ENCODE measurements at places on chromosomes 16 and 17.

GRCh38 chr16:28923652-28924398, 1.2 kb downstream of the RABEP2 start:
- DNase-seq: no peak

GRCh38 chr16:81261049-81261648, 22.7 kb downstream of the BCO1 start:
- DNase-seq: no peak

DNA sequence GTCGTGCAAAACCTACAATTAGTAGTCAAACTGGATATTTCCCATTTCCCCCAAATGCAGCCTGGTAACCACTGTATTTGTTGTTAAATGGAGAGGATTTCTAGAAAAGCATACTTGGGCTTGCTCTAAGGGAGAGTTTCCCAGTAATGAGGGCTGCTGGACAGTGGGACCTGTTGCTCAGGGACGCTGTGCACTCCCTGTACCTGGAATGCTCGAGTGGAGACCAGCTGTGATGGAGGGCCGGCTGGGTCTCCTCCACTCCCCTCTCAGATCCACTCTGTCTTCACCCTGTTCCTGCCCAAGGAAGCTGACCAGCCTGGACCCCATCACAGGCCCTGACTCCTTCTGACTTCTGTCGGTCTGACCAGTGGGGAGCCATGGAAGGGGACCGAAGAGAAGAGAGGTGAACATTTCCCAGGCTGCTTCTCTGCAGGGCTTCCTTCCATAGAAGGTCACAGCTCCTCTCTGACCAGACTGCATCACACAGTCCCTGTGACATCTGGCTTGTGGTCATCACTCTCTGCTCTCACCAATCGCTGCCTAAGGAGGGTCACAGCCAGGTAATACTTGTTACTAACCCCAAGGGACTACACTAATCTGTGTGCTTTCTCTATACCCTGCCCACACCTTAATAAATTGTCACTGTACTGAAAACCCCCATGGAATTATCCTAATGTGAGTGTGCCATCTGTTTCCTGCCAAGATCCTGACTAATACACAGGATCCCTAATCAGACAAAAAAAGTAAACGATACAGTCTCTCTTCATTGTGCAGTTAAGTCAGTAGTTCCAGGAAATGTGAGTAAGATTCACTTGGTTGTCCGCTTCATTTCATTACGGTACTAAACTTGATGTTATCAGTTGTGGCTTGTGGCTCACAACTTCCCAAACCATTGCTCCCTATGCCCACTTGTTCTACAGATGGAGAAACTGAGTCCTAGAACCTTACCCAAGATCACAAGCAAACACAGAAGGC, 102.4 kb downstream of the CCT6B start:
- DNase-seq: no peak

DNA sequence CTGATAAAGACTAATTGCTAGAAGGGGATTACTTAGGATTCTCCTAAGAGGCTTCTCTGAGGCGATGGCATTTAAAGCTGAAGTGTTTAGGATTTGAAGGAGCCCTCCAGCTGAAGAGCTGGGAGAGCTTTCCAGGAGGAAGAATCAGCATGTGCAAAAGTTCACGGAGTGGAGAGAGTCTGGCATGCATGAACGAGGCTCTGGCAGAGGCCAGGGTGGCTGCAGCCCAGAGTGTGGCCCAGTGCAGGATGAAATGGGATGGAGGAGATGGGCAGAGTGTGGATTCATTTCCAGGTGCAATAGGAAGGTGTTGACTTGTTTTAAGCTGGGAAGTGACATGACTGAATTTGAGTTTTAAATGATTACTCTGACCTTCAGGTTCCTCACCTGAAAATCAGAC, 249.0 kb upstream of the CCL2 start:
- no peak for DNase-seq

- DNase-seq: no peak
Observed at GRCh38 chr17:61299517-61300513, 99.8 kb upstream of the TBX2 start.

- DNase-seq: no peak
Observed at GRCh38 chr16:75256059-75256571, 4.7 kb upstream of the BCAR1 start.

- peak; percentile 77 for DNase-seq
Observed at GRCh38 chr16:89383095-89384003, 107.0 kb downstream of the ANKRD11 start.

- DNase-seq: no peak
Observed at GRCh38 chr17:260031-260791, 78.8 kb upstream of the DOC2B start.

GRCh38 chr16:10852948-10853347, 24.1 kb upstream of the CIITA start:
- no peak for DNase-seq

DNA sequence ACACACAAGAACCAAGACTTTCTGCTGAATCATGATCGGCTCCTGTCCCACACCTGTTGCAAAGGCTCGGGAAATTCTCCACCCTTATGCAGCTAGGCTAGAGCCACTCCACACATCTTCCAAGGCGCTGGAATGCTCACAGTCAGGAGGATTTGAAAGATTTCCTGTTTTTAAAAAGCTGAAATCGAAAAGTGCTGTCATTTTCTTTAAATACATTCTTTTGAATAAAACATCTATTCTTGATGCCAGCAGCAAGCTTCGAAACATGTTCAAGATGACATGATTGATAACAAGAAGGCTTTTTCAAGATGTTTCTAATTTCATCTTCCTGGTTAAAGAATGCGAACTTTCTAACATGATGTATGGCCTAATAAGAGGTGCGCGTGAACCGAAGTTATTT, 219.7 kb upstream of the CDH5 start:
- no peak for DNase-seq

DNA sequence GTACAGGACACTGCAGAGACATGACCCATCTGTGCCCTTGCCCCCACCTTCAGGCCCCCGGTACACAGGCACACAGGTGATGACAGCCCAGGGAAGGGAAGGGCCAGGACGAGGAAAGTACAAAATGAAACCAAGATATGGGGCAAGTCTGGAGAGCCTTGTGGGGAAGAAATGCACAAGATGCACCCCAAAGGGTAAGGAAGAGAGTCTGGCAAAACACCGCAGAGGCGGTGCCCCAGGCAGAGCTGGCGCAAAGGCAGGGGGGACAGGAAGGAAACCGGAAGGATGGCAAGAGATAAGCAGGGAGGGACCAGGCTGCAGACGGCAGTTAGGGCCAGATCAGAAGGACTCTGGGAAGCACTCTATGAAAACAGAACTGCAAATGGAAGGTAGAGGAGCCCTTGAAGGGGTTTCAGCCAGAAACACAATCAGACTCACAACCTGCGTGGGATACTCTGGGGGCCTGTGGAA, 81.4 kb downstream of the SLC39A11 start:
- no peak for DNase-seq

GRCh38 chr16:65684230-65684629, 562.4 kb upstream of the CDH11 start:
- no peak for DNase-seq

DNA sequence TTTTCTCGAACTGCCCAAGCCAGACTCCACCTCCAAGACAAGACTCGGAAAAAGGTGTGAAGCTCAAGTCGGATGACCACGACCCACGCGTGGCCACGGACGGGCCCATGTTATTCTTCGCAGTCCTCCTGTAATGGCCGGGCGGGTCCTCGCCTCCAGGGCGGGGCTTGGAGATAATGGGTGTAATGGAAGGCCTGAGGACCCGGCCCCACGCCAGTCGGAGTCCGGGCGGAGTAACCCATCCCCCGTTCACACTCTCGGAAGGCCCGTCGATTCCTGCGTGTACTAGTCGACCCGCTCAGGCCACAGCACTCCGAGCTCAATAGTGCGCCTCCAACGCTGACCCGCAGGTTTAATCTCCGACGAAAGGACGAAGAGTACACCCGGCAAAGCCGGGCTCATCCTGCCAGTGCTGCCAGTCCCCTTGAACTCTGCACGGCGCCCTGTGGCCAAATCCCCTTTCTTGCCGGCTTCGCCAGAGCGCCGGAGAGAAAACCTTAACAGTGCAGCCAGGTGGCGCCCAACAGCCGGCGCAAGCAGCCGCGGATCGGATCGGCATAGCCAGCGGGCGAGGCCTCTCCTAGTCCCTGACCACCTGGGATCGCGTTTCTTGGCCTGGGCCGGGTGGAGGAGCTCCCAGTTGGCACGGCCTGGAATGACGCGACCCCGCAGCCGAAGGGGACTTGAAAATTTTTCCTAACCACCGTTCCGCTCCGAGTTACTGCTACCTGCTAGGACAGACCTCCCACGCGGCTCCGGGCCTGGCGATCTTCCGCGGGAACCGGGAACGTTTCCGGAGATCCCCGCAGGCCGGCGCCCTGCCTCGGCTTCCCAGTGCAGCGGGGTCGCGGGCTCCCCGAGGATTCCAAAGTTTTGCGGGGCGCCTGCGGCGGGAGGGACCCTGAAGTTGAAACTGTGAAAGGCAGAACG, 762.0 kb downstream of the KCNJ18 start:
- no peak for DNase-seq

DNA sequence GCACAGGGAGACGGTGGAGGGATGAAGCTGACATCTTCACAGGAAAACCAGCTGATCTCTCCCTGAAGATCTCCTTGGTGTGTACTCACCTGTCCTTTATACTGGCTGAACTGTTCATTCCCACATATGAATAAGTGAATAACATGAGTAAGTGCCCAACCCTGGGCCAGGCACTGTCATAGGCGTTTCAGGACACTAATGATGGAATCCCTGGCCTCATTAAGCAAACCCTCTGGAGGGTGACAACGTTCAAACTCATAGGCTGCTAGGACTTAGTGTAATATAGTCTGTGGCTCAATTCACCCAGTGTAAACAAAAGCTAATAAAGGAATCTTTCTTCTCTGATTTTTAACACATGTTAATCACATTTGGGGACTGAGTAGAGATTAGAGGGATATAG, 24.5 kb downstream of the GAS7 start:
- DNase-seq: no peak

GRCh38 chr16:75181630-75182029, 25.3 kb downstream of the CTRB2 start:
- DNase-seq: no peak

GRCh38 chr17:37137070-37137610, 188.4 kb downstream of the AATF start:
- no peak for DNase-seq

- DNase-seq: no peak
Observed at GRCh38 chr17:4250887-4251286, 12.9 kb downstream of the ANKFY1 start.

DNA sequence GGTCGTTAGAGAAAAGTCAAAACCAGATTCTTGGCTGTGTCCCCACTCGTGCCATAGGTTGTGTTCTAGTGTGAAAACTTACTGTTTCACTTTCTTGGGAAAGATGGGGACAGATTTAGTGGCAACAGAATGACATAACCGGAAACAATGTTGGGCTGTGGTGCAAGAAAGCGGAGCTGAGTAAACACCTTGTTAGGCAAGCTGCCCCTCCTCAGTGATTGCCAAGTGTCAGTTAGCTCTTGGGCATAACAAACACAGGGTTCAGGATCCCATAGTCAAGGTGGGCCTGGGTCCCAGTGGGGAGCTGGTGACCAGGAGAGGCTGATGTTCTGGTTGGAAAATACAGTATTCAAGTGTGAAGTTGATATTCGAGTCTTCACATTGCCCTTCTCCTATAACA, 15.4 kb downstream of the UBN1 start:
- peak; percentile 13 for DNase-seq

- no peak for DNase-seq
Observed at GRCh38 chr17:77735566-77736198, 222.8 kb upstream of the TNRC6C start.

DNA sequence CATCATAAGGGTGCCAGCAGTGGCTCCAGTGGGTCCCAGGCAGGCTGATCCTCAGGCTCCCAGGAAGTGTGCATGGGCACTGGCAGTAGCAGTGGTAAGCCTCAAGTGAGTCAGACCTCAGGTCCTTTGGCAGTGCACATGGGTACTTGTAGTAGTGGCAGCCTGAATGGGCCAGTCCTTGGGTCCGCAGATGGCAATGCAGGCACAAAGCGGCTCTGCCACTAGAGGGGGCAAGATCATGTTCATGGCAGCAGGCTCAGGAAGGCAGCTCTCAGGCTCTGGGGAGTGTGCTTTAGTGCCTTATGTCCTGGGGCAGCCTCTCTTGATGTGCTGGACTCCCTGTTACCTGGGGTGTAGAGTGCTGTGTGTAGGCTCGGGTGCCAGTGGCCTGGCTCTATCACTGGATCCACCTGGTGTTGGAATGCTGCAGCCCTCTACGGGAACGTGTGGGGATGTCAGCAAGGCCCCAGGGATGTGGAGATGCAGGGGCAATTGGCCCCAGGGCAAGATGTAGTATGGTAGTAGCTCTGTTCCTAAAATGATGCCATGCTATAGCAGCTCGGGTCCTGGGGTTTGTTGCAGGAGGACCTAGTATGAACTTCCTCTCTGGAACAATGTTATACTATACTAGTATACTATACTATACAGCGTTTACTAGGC, 11.0 kb downstream of the ACSM3 start:
- DNase-seq: peak; percentile 57

- no peak for DNase-seq
Observed at GRCh38 chr17:48990882-48991357, 6.3 kb upstream of the IGF2BP1 start.

DNA sequence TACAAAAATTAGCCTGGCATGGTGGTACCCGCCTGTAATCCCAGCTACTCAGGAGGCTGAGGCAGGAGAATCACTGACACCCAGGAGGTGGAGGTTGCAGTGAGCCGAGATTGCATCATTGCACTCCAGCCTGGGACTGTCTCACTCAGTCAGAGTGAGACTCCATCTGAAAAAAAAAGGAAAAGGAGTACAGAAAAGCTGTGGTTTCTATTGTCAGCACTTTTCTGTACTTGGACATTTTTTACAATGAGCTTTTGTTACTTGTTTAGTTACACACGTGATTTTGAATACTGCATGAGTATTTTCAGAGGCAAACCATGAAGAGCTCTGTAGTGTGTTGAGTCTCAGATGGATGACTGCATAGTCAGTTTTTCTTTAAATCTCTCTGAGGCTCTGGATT, 26.3 kb downstream of the ZC3H18 start:
- no peak for DNase-seq

- no peak for DNase-seq
Observed at GRCh38 chr17:11324846-11325420, 83.9 kb downstream of the SHISA6 start.

GRCh38 chr16:3165111-3165822, 22.7 kb upstream of the OR1F1 start:
- DNase-seq: no peak

DNA sequence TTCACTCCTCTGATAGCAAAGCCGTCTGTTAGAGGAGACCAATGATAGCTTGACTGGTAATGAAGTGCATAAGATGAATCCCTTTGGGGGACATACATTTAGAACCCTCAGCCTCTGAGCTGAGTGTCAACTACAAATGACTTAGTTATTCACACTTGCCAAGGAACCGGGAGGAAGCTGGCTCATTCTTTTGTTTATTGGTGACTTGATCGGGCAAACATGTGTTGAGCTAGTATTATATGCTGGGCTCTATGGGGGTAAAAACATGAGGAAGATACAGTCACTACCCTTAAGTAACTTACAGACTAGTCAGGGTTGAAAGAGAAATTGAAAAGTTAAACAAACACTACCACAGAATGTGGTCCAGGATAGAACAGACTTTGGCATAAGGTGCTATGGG, 3.0 kb downstream of the CCL16 start:
- DNase-seq: no peak

- no peak for DNase-seq
Observed at GRCh38 chr17:20314834-20315233, 152.5 kb downstream of the LGALS9B start.

Measured in RWPE1 (cell line).